Smooth muscle cell of the brain vasculature (primary cell): ENCODE measurements at places on chromosomes 5 and 9.

- no peak for DNase-seq
Observed at GRCh38 chr5:54440456-54440893, 15.0 kb upstream of the HSPB3 start.

- DNase-seq, result no peak
Observed at GRCh38 chr9:130288393-130288792, 22.8 kb downstream of the HMCN2 start.

DNA sequence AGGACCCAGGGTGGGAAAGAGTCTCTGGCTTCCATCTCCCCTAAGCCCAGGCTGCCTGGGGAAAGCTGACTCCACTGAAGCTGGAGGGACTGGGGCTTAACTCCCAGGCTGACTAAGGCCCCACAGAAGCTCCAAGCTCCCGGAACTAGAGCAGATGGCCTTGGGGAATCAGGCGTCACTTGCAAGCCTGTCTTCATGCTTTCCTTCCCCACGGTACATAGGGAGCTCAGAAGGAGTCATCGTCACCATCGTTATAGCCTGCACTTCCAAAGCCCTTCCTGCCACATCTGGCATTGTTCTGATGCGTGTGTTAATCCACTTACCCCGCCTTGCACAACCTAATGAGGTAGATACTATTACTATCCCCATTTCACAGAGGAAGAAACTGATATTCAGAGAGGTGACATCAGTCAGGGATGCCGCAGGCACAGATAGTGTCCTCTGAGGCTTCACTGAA, 11.5 kb downstream of the AQP3 start:
- DNase-seq, result no peak

GRCh38 chr5:137300411-137301240, 198.5 kb downstream of the SPOCK1 start:
- DNase-seq, result no peak

DNA sequence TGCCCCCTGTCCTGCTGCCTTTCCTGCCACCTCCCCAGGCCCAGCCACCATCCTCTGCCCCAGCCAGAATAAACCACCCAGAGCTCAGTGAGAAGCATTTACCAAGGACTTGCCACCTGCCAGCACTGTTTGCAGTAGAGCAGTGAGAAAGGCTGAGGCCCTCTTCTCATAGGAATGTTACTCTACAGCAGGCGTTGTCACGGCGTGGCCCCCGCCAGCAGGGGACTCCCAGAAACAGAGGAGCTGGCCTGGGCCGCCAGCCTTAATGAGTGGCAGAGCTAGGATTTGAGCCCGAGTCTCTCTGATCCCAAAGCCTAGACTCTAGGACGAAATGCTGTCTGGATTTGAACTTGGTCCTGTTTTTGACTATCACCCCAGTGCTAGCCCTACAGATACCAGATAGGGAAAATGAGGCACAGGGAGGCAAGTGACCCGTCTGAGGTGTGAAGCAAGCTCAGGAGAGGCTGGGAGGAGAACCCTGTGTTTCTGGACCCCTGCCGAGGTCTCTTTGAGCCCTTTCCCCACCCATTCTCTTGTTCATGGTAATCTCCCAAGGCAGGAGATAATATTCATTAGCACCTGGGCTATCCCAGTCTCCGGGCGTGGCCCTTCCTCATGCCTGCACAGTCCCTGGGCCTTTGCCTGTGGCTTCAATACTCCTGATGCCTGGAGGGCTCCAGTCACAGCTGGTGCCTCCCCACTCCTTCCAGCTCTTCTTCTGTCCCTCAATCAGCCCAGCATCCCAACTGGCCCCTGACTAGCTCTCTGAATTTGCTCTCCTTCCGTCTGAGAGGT, 30.7 kb downstream of the HRH2 start:
- DNase-seq, result no peak

DNA sequence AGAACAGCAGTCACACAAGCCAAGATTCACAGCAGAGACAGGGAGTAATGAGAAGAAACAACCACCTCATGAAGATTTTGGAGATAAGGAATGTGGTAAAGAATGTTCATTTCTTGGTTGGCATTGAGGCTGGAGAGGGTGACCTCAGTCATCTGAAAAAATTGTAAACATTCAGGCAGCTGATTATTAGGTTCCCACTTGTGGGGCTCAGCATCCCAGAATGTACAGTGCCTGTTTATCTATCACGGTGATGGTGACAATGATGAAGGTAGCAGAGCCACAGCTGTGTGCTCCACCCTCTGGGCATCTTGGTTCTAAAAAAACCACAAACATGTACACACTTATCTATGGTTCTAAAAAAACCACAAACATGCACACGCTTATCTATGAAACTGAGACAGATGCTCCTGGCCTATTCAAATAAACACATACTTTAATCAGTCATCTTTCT, 143.9 kb upstream of the MOCS2 start:
- DNase-seq, result no peak

GRCh38 chr9:121858788-121859187, 207.4 kb downstream of the DAB2IP start:
- DNase-seq, result no peak

- no peak for DNase-seq
Observed at GRCh38 chr5:9168791-9169556, 376.9 kb downstream of the SEMA5A start.

GRCh38 chr5:50665091-50665490, 1.3 kb upstream of the PARP8 start:
- no peak for DNase-seq

GRCh38 chr9:95023217-95024003, 294.1 kb downstream of the FANCC start:
- no peak for DNase-seq

- no peak for DNase-seq
Observed at GRCh38 chr9:22337261-22337660, 109.4 kb upstream of the DMRTA1 start.

DNA sequence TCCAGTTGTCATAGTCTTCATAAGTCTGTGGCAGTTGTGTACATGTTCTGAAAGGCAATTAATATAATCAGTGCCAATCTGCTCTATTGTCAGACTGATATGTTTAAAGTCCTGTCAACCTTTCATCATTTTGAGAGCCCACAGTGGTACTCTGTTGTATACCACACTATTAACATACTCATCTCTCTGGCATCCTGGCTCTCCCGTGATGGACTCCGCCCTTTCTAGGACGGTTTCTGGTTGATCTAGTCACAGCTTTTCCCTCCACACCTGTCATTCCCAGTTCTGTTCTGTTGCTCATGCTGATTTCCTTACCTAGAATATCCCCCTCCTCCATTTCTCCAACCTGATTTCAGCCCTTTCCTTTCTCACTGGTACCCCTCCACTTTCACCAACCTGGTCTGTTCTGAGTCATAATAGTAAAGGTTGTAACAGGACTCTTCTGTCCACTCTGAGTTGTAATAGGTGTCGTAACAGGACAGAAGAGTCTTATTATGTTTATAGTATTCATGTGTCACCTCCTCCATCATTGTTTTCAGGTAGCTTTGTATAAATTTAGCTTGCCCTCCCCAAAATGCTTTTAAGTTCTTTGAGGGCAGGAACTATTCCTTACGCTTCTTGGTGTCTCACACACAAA, 4.1 kb downstream of the PTCD2 start:
- DNase-seq, result no peak

GRCh38 chr5:53463909-53464621, 16.4 kb upstream of the FST start:
- no peak for DNase-seq

DNA sequence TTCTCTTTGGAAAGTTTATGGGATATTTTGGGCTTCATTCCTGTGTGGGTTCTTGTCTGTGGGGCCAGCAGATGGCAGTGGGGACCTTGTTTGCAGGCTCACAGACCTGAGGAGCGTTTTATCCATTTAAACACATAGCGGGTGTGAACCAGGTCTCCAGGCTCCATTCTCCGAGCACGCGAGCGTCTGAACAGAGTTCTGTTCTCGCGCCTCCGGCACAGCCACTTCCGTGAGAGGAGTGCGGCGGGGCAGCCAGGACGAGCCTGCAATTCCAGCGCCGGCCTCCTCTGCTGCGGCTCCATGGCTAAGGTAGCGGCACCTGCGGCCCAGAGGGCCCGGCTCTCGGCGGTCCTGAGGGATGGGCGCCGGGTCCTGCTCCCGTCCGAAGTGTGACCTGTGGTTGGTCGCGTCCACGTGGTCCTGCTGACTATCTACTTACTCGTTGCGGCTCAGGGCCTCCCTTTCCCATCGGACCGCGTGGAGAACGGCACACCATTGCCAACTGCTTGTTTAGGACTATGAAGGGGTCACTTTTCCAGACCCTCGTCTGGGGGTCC, 7.3 kb downstream of the NRARP start:
- no peak for DNase-seq

DNA sequence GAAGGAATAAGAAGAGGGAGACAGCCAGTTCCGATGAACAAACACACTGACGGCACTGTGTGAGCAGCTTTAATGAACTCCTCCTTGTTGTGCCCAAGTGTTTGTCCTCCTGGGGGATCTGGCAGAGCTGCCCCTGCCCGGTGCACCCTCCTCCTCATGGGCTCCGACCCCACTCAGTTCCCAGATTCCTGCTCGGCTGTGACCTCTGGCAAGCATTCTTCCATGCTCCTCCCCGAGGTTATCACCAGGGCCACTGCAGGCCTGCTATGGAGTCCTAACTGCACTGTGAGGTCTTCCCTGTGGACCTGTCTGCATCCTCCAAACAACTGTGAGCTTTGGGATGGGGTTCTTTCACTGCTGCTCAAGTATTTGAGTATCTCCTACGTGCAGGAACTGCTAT, 142.2 kb downstream of the DCP2 start:
- DNase-seq, result no peak

GRCh38 chr5:65721720-65722574, at the start of the genes NLN and SGTB:
Gene NLN, plus strand, starts transcription at chr5:65722205. Its CDS starts 169 bp downstream, at chr5:65722374.
Gene SGTB, minus strand, starts transcription at chr5:65722109. Its CDS starts 1,302 bp downstream, at chr5:65720807.
- no peak for DNase-seq

- DNase-seq, result no peak
Observed at GRCh38 chr9:34233672-34234071, 54.8 kb downstream of the UBAP1 start.

DNA sequence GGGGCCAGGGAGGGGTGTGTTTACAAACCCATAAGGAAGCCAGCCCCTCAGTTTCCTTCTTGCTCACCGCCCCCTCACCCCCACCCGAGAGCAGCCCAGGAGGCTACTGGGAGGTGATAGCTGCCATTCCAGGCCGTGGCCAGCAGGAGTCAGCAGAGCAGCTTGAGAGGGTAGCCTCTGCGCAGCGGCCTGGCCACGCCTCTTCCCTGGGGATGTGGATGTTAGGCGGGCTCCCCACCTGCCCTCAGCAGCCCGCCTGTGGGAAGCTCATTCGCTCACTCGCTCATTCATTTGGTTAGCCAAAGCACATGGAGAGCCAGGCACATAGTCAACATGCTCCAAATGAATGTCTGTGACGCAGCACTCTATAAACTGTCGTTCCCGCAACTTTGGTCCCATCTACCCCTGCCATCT, 6.1 kb upstream of the DPM2 start:
- no peak for DNase-seq

- DNase-seq, result no peak
Observed at GRCh38 chr9:137558127-137558526, 6.4 kb downstream of the MRPL41 start.

GRCh38 chr5:111083323-111083722, 8.8 kb upstream of the WDR36 start:
- no peak for DNase-seq

- peak; percentile 91 for DNase-seq
Observed at GRCh38 chr9:128098297-128099230, 29.0 kb downstream of the PTGES2 start.

- DNase-seq, result no peak
Observed at GRCh38 chr5:127001621-127002296, 28.6 kb downstream of the MARCHF3 start.

- DNase-seq, result no peak
Observed at GRCh38 chr5:139138809-139139208, 59.4 kb downstream of the SIL1 start.

- DNase-seq, result no peak
Observed at GRCh38 chr5:146203872-146204192, 427 bp downstream of the RBM27 start.

GRCh38 chr5:156879665-156880285, 29.7 kb downstream of the PPP1R2B start:
- DNase-seq, result no peak

DNA sequence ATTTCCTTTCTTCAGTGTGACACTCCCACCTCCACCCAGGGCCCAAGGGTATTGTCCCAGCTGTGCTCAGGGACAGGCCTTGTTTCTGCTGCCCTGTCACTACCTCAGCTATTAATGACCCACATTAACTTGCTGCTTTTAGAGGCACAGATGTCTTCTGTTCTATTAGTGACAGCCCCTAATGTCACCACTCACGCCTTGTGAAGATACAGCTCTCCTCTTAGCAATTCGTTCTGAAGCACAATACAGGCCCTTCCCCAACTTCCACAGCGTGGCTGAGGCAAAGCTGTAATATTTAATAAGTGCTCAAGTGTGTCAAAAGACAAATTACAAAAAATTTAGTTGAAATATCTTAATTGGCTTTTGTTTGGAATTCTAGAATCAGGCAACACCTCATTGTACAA, 44.7 kb upstream of the HMGCS1 start:
- DNase-seq, result no peak

- DNase-seq, result no peak
Observed at GRCh38 chr5:90131383-90132133, 278.0 kb downstream of the CETN3 start.

DNA sequence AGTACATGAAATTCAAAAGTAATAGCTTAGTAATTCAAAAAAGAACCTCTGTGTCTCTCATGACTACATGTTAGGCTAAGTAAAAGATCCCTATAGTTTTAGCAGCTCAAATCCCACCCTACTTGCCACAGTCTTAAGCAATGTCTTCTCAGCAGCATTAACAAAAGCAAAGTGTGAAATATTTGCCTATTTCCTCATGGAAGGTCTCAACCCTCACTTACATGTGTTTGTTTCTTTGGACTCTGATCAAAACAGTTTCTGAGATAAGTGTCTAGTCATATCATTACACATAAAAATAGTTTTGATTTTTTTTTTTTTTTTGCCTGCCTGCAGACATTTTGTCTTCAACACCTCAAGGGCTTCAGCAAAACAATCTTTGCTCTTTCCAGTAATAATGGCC, 310.5 kb downstream of the CETN3 start:
- no peak for DNase-seq

DNA sequence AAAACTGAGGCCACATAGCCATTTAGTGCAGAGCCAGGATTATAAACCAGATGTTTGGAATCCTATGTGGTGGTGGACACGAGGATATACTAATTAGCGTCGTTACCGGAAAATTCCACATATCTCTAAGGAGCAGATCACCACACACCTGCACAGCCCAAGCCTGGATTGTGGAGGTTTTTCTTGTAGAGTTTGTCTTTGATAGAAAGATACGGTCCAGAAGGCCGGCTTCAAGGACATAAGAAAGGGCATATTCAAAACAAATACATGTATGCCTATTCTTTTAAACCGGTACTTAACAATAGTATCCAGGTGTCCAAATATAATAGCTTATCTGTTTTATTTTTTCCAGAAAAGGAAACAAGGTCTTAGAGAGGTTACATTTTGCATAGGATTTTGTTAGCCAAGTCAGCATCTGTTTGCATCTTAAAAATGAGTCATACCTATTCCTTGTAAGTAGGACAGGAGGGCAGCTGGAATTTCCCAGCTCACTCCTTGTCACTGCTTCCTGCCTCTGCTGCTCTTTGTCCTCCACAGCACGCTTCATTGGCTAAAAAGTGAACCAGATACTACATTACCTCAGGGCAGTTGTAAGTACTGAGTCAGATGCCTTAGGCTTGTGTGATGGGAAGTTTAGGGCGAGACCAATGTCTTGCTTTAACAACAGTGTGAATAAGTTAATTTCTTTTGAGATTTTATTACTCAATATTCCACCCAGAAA, 3.6 kb downstream of the TMC1 start:
- DNase-seq, result peak; percentile 65
